NCI-H510A treated with DMSO at 0.1 percent for 48 hours (cell line): ENCODE measurements at places on chromosomes 11 and 22.

DNA sequence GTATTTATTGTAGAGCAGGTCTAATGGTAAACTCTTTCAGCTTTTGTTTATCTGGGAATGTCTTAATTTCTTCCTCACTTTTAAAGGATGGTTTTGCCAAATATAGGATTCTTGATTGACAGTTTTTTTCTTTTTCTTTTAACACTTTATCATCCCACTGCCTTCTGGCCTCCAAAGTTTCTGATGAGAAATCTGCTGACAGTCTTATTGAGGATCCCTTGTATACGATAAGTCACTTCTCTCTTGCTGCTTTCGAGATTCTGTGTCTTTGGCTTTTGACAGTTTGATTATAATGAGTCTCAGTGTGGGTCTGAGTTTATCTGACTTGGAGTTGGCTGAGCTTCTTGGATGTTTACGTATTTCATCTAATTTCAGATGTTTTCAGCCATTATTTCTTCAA, 6.7 kb upstream of the TSKU start:
- no peak for DNase-seq

- DNase-seq = no peak
Measured at GRCh38 chr11:1288426-1289151, 20.8 kb downstream of the TOLLIP start.

DNA sequence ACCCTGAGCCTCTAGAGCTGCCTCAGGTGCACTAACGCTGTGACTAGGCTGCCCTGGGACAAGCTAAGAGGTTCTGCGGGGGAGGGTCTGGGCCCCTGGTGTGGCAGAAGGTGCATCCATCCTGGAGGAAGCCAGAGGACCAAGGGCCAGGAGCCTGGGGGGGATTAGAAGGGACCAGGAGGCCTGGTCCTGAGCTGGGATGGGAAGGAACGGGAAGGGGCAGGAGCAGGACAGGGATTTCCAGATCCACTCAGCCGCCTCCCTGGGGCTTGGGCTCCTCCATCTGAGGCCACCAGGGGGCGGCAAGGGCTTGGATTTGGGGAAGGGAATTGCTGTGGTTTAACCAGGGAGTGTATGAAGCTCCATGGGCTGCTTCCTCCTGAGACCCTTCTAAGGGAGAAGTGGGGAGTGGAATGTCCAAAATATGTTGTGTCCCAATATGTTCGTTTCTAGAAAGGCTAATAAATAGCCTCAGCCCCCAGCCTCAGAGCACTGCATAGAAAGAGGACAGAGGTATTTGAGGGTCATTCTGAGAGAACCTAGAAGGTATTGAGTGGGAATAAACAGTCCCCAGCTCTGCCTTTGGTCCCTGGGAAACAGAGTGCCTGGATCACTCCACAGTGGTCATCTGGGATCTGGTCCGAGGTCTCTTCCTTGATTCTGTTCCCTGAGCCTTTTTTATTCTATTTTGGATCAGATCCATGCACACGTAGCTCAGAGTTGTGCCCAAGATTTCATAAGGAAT, 17.4 kb upstream of the PRAME start:
- no peak for DNase-seq

- no peak for DNase-seq
Measured at GRCh38 chr11:17733261-17733660, 1.3 kb upstream of the KCNC1 start.

DNA sequence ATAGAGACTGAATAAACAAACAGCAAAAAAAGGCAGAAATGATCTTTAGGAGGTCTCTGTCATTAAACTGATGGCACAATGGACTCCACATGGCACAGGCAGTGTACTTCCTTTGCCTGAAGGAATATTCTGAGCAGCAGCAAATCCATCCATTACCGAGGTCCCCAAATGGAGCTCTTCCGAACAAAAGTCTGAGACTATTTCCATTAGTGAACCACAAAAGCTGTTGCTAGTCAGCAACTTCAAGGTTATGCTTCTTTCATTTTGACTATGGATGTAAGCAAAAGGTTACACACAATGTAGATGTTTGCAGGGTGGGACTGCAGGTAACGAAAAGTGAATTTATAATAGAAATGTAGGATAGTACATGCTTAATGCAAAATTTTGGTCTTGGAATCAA, 14.5 kb downstream of the NARS2 start:
- DNase-seq = no peak

- no peak for DNase-seq
Measured at GRCh38 chr11:64570341-64570740, 20.7 kb upstream of the SLC22A12 start.

GRCh38 chr11:60719391-60719790, 5.1 kb upstream of the MS4A18 start:
- DNase-seq = no peak

DNA sequence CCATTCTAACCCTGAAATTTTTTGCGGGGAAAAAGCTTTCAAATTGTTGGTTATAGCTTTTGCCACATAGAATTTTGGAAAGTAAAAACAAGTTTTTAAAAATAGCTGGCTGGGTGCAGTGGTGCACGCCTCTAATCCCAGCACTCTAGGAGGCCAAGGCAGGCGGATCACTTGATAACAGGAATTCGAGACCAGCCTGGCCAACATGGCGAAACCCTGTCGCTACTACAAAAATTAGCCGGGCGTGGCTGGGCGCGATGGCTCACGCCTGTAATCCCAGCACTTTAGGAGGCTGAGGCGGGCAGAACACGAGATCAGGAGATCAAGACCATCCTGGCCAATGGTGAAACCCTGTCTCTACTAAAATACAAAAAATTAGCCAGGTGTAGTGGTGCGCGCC, 54.9 kb downstream of the TNRC6B start:
- DNase-seq = no peak

- no peak for DNase-seq
Measured at GRCh38 chr11:108871152-108871551, 206.3 kb downstream of the DDX10 start.

GRCh38 chr11:118998388-118998717, 415 bp downstream of the CENATAC start:
- no peak for DNase-seq

GRCh38 chr11:102429691-102430090, 22.9 kb downstream of the TMEM123 start:
- no peak for DNase-seq

- DNase-seq = no peak
Measured at GRCh38 chr22:39234472-39234787, 10.4 kb downstream of the PDGFB start.

DNA sequence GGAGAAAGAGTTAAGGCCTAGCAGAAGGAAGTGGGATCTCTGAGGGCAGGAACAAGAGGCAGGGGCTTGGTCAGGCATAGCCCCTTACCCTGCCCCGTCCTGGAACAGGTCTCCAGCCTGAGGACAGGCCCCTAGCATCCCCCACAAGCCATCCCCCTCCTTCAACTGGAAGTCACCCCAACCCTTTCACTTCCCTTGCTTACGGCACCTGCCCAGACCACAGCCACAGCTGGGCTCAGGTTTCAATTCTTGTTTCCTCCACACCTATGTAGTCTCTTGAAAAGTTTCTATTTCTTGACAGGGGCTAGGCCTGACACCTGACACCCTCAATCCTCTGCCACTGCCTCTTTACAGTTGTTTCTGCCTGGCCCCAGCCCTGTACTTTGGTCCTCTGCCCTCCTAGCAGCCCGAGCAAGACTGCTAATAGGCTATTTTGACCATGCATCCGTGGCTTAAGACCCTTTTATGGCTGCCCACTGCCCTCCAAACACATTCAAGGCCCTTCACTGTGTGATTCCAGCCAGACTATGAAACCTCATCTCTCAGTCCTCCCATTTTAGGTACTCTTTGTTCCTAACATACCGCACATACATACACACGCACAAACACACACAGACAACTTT, 10.9 kb upstream of the FCHSD2 start:
- peak; percentile 67 for DNase-seq

GRCh38 chr11:61293867-61294716, 1.0 kb downstream of the VWCE start:
- DNase-seq = no peak

GRCh38 chr11:130775306-130776060, 140.8 kb downstream of the SNX19 start:
- no peak for DNase-seq

DNA sequence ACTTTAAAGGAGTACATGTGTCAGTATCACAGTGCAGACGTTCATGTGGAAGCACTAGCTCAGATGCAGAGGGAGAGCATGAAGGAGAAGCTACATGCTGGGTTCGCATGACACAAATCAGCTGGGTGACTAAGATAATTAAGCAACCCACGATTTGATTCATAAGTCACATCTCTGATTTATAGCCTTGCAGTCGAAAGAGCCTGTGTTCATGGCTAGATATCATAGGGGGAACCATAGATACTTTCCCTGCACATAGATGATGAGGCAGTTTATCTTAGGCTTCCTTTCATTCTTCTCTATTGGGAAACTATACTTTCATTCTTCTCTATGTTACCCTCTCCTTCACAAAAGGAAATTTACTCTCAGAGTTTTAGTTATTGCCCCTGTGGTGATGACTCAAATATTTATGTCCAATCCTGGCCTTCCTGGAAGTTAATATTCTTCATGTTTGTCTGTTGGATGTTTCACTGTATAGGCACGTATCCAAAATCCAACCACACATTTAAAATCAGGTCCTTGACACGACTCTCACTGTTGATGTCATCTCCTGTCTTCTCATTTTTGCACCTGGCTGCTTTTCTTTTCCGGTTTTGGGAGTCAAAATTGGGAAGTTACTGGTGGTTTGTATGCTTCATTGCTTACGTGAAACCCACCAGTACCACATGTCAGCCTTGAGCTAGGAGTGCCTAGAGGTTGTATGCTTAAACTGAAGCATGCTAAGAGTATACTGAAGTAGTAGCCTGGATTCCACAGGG, 56.3 kb upstream of the SLC5A12 start:
- no peak for DNase-seq

GRCh38 chr22:37681556-37682049, 4.5 kb upstream of the NOL12 start:
- DNase-seq = peak; percentile 34

GRCh38 chr22:40224702-40225101, 47.0 kb downstream of the TNRC6B start:
- no peak for DNase-seq

GRCh38 chr22:21446827-21447690, 20.1 kb upstream of the TMEM191C start:
- no peak for DNase-seq

DNA sequence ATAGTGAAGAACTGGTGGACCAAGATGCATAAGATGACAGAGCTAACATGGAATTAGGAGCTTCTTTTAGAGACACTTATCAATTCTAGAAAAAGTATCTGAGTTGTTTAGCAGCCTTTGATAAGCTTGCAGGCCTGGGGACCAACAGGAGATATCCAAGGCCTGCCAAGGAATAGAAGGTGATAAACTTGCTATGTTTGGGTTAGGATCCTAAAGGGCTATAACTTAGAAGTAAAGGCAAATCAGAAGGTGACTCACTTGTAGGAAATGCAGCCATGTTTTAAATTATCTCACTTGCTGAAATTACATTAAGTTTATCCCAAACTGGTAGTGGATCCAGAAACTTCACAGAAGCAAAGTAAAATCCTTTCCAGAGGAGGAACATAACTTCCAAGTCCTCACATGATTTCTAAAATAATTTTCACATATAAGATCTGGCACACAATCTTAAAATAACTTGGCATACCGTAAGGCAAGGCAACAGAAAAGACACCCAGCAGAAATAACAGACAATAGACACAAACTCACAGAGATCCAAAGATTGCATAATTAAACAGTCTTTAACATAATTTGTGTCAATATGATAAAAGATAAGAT, 69.6 kb upstream of the TEAD1 start:
- DNase-seq = no peak

GRCh38 chr11:66081505-66081904, 11.4 kb downstream of the PACS1 start:
- DNase-seq = peak; percentile 77

- DNase-seq = peak; percentile 77
Measured at GRCh38 chr11:32894149-32894827, 1.7 kb downstream of the QSER1 start.

DNA sequence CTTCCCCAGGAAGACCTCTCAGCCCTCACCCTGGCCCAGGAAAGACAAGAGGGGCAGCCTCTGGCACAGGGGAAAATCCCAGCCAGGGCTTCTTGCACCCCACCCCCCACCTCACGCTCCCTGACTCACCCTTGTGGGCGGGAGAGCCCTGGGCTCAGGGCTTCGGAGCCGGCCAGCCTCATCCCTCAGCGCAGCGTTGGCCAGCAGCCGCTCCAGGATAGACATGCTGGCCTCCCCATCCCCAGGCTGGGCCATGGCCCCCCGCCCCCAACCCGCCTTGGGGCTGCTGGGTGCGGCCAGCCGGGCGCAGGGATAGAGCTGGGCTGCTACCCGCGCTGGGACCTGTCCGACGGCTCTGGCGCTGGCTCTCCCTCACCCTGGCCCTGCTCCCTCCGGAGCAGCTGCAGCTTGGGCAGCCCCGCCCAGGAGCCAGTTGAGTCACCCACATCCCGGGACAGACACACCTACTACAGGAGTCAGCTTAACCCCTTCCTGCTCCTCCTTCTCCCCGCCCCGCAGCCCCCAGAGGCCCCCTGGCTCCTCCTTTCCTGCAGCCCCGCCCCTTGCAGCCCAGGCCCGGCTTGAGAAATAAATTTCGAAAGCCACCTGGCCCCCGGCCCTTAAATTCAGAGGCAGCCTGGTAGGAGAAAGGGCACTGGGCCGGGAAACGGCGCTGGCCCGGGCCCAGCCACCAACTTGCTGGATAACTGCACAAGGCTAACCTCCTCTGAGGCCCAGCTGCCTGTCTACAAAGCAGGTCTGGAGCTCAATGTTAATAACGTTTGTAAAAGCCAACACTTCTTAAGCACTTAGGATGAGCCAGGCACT, 13.4 kb downstream of the TNKS1BP1 start:
- DNase-seq = peak; percentile 82

DNA sequence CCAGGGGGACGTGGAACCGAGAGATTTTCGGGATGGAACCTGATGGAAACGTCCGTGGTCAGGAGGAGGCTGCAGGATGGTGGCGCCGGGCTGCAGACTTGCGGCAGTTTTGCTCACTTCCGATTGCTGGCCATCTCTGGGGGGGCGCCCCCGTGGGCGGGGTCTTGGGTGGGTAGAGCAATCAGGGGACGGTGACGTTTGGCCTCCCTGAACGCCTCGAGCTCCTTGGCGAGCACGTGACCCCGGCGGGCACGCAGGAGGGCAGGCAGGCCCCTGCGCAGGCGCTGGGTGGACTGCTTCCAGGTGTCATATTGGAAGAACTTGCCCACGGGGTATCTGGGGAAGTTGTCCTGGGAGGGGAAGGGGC, 6.3 kb downstream of the IGF2 start:
- DNase-seq = no peak

- no peak for DNase-seq
Measured at GRCh38 chr11:111909378-111909777, 2.2 kb downstream of the CRYAB start.

- DNase-seq = no peak
Measured at GRCh38 chr11:75268626-75269366, 28.2 kb downstream of the TPBGL start.

GRCh38 chr11:127238321-127238720, 237.8 kb upstream of the KIRREL3 start:
- no peak for DNase-seq
